ENCODE measurements at places on chromosomes 12 and 14.

DNA sequence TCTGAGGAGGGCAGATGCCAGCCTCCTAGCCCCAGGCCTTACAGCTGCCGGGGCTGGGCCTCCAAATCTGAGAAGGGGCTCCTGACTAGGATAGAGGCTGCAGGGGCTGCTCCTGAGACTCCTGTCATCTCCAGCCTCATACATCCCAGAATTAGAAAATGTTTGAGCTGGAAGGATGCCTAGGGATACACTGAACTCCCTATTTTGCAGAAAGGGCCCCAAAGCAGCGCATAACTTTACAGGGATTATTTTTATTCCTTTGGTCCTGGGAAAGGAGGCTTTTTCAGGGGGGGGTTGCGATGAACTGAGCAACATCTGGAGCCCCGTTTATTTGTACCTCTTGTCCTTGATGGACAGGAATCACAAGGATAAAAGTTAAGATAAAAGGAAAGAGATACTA lies 35.9 kb upstream of the SLC38A2 start:
- DNase-seq: no peak

GRCh38 chr12:128806573-128806972 lies 17.2 kb downstream of the SLC15A4 start:
- DNase-seq: no peak

- DNase-seq: no peak
Measured at GRCh38 chr14:90704738-90705392, 111.4 kb downstream of the TTC7B start.

GRCh38 chr12:48029491-48030172 lies 25.4 kb upstream of the COL2A1 start:
- no peak for DNase-seq

DNA sequence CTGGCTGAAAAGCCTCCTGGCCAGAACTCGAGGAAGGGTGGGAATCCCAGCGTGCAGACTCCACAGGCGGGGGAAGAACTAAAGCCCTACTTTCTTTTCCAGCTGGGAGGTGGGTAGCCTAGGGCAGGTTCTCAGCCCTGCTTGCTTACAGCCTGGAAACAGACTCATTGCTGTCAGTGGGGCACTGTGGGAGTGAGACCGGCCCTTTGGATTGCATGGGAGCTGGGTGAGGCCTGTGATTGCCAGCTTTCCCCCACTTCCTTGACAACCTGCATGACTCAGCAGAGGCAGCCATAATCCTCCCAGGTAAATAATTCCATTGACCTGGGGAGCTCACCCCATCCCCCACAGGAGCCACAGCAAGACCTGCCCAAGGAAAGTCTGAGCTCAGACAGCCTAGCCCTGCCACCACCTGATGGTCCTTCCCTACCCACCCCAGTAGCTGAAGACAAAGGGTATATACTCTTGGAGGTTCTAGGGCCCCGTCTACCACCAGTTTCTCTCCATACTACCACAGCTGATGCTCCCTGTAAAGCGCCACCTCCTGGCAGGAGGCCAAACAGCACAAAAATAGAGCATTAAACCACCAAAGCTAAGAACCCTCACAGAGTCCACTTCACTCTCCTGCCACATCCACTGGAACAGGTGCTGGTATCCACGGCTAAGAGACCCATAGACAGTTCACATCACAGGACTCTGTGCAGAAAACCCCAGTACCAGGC lies 294.1 kb downstream of the SEC23A start:
- no peak for DNase-seq

- no peak for DNase-seq
Measured at GRCh38 chr14:23359722-23360447, 5.1 kb downstream of the EFS start.

DNA sequence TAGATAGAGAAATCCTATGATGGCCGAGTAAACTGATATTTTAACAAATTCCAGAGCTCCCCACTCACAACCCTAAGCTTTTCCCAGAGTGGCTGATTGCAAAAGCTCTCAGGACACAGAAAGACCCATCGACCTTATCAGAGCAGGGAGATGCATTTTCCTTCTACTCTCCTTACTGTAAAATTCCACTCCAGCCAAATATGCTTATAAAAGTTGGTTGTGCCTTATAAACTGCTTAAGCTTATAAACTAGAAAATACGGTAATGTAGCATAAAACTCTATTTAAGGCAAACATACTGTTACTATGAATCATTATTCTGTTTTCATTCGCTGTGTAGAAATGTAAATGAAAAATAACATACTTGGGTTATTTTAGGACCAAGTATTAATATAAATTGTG lies 41.6 kb upstream of the TRHDE start:
- DNase-seq: no peak

DNA sequence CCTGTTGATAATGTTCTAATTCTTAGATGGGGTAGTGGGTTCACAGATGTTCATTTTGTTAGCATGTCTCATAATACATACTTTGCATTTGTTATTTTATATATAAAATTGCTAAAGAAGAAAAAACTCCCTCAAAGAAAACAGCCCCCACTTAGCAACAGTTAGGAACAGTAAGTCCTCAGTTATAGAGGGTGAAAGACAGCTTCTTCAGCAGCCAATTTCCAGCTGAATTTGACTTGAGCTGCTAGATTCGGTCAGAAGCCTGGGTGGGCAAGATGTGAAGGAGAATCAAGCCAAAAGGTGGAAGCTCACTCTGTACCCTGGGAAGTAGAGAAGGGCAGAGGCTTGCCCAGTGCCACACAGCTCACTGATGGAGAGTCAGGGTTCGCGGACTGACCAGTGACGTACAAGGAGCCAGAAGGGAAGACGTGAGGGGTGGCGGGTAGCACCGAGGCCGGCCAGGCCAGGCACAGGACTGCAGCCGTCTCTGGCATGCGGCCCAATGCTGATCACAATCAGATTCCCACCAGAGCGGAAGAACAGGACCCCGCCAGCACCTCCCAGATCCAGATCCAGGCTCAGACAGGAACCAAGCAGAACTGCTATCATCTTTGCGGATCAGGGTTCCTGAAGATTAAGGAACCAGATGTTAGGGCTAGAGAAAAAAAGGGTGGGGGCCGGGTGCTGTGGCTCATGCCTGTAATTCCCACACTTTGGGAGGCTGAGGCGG lies 30.4 kb upstream of the VWF start:
- no peak for DNase-seq

- DNase-seq: no peak
Measured at GRCh38 chr12:58712976-58713375, 207.3 kb downstream of the LRIG3 start.

DNA sequence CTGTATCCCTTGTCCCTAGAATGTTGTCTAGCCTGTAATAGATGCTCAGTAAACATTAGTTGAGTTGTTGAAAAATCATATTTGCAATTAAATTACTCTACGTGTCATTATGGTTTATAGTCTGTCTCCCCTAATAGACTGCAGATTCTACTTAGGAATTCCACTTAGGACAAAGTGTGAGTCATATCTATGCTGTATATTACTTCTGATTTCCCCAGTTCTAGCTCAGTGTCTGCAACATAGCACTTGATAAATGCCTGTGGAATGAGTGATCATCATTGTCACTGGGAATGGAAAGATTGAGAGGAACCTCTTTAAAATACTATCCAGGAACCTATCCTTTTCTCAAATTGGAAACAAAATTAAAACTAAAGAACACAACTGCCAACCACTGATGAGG lies 99.3 kb downstream of the TBX5 start:
- DNase-seq: no peak

Data from activated CD4-positive, CD25-positive, alpha-beta regulatory T cell treated with anti-CD3 and anti-CD28 coated beads, Interleukin-2, amount 50 U/mL, for 72 hours (primary cell).